DMS79 treated with DMSO at 0.1 percent for 48 hours (cell line): ENCODE measurements at places on chromosomes 16 and 17.

DNA sequence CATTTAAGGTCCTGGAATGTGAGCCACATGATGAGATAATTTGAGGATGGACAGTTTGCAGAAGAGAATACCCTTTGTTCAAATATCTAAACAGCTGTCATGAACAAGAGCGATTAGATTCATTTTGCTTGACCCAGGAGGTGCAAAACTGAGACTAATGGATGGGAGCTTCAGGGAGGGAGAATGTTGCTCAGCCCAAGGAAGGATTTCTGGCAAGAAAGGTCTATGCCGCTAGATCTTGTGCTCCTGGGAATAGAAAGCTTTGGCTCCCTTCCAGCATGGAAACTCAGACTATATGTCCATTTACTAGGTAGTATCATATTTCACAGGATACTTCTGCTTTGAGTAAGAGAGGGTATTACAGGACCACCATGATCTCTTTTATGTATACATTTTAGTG, 14.8 kb upstream of the CDH11 start:
- no peak for DNase-seq

DNA sequence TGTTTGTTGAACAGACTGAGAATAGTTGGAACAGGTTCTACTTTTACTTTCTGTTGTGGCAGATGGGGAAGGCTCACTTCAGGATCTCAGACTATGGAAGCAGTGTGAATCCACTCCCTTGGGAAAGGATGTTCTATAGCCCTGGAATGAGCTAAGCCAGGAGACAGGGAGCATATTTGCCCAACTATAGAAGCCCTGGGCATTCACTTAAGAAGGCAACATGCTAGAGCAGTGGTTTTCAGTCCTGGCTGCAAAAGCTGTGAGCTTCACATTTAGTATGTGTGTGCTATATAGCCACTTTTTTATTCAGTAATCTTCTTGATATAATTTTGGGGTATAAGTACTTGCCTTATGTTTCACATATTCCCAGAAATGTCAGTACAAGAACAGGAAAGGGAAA, 1.2 kb upstream of the KRT32 start:
- DNase-seq = no peak

GRCh38 chr17:58338841-58339754, 10.5 kb upstream of the TSPOAP1 start:
- no peak for DNase-seq

GRCh38 chr17:27952366-27952765, 59.2 kb upstream of the LYRM9 start:
- DNase-seq = no peak

- DNase-seq = peak; percentile 78
Measured at GRCh38 chr16:30875871-30876801, 17.7 kb downstream of the BCL7C start.

- DNase-seq = no peak
Measured at GRCh38 chr17:37339321-37339720, 36.5 kb upstream of the C17orf78 start.

DNA sequence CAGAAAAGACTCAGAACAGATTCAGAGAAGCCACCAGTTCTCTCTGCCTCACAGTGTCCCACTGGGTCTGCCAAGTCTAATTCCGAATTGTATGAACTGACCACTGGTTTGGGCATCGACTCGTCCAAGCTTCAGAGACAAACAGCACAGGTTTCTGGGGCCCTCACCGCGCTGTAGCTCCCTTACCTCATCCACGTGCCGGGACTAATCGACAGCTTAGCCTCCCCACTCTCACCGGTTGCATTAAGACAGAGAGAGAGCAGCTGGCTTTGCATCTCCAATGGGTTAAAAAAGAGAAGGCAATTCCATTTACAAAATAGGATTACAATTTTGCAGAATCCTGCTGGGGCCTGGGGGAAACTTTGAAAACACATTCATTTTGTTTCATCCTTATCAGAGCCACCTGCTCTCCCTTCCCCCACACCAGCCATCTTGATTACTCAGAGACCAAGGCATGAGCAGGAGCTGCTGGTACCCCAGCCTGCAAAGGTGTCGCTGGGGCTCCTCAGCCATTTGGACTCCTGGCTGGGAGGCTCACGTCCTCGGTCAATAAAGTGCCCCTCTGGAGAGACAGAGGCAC, 95.3 kb upstream of the RPL38 start:
- no peak for DNase-seq

DNA sequence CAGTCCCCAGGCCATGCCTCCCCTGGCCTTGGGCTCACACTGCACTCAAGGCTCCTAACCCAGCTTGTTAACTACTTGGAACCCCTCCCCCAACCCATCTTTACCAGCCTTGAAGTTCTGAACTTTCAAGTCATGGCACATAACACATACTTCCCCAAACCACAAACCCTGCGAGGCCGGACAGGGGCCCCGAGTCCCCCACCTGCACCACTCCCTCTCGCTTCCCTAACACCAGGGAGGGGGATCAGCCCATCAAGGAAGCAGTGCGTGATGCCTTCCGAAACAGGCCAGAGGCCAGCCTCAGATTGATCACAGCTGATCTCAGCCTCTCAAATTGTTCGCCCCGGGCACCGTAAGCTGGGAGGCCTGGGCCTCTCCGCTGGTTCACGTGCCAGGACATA, 3.0 kb upstream of the NLRC3 start:
- no peak for DNase-seq

DNA sequence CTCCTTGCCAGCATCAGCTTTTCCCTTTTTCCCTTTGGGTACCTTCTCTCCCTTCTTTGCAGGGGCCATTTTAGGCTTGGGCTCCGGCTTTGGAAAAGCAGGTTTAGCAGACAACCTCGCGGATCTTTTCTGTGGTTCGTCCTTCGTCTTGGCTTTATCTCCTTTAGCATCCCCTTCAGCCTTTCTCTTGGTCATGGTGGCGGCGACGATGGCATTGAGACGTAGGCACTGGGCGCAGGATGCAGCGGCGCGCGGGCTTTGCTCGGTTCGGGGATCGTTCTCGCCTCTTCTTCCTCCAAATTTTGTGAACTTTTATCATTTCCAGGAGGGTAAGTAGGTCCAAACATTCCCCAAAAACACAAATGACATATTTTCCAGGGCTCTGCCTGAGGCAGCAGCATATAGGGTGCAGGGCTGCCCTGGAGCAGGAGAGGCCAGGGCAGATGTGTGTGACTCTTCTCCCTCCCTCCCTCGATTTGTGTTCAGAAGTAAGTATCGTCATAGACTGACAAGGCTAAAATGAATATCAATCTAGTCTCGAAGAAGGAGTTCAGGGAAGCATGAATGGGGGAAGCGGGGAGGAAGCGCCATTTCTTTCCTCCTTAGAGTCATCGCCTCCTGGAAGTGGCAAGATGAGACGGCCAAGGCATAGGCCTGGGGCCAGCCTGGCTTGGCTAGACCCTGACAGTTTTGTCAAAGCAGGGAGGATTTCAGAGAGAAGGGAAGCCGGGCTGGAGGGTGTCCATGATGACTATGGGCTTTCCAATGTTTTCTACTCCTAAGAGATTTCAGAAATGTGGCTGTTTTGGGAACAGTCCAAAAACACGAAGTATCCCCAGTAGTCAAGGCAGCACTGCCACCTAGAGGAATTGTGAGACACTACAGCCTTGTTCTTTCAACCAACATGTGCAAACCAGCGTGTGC, 13.2 kb downstream of the CHCT1 start:
- peak; percentile 36 for DNase-seq

DNA sequence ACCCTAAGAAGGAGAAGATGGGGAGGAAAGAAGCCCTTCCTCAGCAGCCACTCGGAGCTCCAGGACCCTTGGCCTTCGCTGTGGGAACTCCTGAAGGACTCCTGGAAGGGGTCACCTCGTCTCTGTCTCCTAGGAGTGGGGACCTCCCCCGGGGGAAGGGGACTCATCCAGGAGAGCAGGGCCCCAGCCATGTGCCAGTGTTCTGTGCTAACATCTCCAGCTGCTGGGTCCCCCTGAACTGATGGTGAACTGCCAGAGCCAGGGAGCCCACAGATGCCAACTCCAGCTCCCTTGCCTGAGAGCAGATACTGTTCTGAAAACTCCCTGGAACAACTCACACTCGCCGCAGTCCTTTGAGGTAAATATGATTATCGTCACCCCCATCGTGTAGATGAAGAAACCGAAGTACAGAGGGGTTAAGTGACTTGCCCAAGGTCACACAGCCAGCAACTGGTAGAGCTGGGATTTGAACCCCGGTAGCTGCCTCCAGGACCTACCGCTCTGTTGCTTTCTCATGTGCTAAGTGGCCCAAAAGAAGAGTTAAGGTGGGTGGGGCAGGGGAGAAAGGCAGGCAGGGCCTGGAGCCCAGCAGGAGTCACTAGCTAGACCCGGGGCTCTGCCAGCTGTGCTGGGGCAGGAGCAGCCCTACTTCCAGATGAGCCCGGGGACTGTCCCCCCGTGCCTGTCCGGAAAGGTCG, 10.5 kb downstream of the TIMM22 start:
- no peak for DNase-seq

DNA sequence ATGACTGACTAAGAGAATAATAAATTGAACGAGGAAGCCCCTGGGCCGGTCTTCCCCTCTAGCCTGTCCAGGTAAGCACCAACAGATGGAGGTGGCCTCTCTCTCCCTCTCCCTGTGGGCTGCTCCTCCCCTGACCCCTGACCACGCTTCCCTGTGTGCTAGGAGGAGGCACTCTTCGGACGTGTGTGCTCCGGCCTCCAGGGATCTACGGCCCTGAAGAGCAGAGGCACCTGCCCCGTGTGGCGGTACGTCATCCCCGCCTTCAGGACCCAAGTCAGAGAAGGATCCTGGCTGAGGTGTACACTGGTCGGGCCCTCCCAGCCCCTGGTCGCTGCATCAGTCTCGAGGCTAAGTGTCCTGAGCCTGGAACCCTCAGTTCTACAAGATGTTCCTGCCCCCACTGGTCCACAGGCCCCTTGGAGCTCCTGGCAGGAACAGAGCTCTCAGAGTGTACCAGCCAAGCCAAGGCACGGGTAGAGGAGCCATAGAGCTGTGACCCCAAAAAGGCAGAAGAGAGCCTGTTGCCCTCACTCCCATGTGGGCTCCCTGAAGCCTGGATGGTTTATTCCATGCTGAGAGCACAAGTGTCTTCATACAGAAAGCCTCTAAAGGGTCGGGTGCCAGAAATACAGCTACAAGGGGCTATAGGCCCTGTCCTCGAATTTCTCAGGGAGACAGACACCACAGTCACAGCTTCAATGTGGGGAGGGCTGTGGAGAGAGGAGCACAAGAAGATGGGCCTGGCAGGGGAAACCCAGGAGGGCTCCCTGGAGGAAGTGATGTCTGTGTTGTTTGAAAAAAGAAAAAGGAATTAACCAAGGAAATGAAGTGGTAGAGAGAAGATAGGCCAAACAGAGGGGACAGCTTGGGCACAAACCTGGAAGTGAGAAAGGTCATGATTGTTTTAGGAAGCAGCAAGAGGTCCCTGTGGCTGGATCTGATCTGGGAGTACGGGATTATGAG, 15.9 kb downstream of the SDR42E2 start:
- DNase-seq = no peak

DNA sequence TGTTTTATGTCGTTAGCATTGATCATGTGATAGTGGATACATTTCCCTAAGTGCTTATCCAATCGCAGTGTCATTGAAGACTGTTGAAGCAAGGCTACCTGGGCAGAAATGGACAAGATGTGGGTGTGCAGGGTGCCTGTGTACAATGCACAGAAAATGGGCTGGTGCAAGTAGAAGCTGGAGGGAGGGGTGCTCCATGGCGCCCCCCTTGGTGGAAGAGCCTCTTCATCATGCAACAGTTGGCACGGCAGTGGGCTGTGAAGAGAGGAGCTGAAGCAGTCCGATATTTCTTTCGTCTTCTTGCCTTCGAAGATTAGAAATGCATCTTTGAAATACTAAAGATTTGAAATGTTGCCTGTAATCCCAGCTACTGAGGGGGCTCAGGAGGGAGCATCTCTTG, 100.5 kb downstream of the PLCG2 start:
- no peak for DNase-seq

GRCh38 chr17:81206166-81206565, 16.6 kb downstream of the CEP131 start:
- no peak for DNase-seq
